ENCODE measurements at places on chromosomes 7 and 10. TPM values are rescaled to one million over a fixed set of nuclear protein-coding genes. Genes with fewer than 3 reads are reported as not detected.

Gene GCK
- polyA plus RNA-seq, result not detected

Gene FAM25C
- not detected for polyA plus RNA-seq

Gene EFCAB10
- not detected for polyA plus RNA-seq

Gene MKX
- polyA plus RNA-seq, result not detected

Gene MOGAT3
- polyA plus RNA-seq, result 39.2 TPM

DNA sequence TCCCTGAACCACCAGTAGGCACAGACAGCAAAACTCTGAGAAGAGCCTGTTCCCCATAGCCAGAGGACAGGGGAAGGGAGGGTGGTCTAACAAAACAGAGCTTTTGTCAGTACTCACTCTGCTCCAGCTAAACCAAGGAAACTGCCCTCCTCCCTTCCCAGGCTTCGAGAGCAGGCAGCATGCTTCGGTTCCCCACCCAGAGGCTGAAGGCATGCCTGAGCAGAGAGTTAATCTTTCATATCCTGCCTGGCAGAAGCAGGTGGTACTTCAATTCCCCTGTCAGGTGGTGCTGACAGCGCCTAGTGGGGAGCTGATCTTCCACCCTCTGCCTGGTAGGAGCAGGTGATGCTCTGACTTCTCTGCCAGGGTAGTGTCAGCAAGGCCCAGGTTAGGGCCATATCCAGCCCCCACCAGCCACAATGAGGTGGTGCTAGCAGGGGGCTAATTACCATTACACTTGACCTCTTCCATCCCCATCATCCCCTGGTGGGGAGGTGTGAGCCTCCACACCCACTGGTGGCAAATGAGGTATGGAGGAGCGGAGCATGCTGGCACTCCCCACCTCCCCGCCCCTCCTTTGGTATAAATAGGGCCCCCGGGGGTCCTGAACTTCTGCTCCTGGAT is 35.1 kb downstream of the SDK1 start:
- DNase-seq, result no peak

DNA sequence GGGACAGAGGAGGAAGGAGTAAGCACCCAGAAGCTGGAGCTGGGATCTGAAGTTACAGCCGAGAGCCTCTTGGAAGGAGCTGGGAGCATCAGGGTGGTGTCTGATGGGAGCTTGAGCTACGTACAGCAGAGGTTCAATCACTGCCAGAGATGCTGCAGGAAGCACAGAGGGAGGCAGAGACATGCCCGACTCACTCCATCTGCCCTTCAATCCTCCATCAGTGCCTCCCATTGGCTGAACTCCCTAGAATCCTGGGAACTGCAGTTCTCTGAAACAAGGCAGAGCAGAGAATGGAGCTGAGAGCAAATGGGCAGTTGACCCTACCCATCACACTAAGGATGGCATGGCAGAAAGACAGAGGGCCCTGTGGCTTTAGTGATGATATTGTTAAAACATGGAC is 40.0 kb upstream of the CTBP2 start:
- no peak for DNase-seq

GRCh38 chr7:134777470-134777869 is 2.0 kb upstream of the CALD1 start:
- DNase-seq, result no peak

GRCh38 chr10:61792097-61792716 is 109.3 kb upstream of the ARID5B start:
- no peak for DNase-seq

- no peak for DNase-seq
These were observed 38.7 kb upstream of the LEP start for GRCh38 chr7:128202287-128202957.

DNA sequence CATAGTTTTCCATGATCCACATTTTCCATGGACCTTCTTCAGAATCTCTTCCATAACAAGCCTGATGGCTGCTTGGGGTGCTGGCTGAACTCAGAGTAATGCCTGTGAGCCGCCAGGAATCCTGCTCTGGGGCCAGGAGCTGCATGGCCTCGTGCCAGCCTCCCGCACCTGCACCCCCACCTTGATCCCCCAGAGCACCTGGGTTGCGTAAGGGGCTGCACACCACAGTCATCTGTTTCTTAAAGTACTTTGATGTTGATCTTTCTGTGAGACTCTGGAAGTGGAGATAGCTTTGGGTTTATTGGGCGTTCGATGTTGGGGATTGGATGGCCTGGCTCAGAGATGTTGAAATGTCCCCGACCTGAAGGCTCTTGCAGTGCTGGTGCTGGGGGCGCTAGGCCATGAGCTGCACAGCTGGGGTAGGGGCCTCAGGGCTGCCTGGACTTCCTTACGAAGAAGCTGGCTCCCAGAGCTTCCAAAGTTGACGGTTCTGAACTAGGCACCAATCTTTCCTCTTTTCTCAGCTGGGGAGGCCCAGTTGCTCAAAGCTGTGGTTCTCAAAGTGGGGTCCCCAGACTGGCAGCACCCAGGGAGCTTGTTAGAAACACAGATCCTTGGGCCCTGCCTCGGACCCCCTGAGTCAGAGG is 534.0 kb downstream of the DNAJB6 start:
- no peak for DNase-seq
